ENCODE measurements at places on chromosomes 4 and X.

GRCh38 chr4:168880811-168881595, 129.1 kb downstream of the CBR4 start:
- no peak for DNase-seq

DNA sequence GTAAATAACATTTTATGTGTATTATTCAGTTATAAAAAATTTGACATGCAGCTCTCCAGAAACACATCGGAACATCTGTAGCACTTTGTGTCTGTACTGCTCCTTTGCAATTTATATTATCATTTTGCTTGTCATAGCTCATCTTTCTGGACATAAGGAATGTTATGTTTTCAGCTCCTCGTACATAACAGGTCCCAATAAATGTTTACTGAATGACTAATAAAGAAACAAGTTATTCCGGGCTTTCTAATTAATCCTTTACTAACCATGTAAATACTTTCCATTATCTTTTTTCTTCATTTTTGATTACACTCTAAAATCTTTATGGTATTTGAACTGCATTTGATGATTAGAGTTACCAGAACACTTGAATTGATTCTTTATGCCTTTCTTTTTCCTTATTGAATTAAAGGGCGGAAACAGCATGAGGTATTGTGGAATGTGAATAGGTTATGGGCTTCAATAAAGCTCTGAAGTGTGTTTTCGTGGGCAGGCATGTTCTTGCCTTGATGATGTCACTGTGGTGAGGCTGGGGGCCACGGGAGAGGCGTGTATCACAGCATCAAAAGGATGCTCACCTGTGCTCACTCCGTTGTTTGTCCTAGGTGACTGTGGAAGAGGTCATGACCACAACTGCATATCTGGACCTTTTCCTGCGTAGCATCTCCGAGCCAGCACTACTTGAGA, 131.6 kb downstream of the GATB start:
- DNase-seq = no peak

- DNase-seq = no peak
These were observed 195.0 kb upstream of the HS3ST1 start for GRCh38 chr4:11623726-11624037.

- no peak for DNase-seq
These were observed 347.8 kb upstream of the PITX2 start for GRCh38 chr4:110970642-110971041.

- no peak for DNase-seq
These were observed 1.4 kb upstream of the FAM53A start for GRCh38 chr4:1685235-1686150.

DNA sequence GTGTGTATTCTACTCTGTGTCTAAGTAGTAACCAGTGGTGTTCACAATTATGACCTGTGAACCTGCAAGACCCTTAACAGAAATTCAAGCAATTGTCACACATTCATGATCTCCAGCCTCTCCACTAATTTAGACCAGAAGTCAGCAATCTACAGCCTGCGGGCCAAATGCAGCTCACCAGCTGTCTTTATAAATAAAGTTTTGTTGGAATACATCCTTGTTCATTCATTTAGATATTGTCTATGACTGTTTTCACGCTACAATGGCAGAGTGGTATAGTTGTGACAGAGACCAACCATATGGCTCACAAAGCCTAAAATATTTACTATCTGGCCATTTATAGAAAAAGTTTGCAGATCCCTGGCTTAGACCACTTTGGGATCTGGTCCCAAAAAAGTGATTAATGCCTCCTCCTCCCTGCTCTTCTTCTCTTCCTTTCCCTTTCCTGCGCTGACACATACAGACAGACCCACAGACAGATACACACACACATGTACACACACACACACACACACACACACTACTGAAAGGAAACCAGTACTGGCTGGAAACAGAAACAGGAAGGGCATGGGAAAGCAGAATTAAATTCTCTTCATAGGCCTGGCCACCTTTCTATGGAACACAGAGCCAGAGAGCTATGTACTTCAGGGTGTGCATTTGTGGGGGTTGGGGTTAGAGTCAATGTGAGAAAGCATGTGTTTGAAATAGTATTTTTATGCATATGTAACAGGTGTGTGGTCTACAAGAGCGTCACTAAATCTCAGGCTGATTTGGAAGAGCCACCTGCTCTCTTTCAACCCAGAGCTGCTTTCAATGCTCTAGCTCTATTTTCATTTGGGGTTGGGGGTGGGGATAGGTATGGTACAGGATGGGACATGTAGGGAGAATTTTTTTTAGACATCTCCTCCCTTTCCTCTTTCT, 49.7 kb upstream of the TMEM164 start:
- DNase-seq = no peak

GRCh38 chrX:129695937-129696336, 41.2 kb upstream of the APLN start:
- no peak for DNase-seq

DNA sequence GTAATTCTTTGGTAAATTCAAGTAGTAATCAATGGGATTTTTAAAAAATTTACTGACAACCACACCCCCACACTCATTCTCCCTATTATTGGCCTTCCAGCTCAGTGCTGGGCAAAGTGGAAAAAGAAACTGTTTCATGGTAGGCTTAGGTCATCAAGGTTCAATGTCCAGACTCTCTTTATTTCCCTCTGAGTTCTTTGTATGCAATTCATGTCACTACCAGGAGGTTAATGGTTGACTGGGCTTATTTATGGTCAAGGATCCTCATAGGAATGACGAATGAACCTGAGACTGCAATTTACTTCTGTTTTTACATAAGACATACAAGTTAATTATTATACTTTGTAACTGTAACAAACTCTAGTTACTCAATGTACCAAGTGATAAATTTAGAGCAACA, 403.2 kb downstream of the KLHL13 start:
- DNase-seq = no peak

GRCh38 chr4:137611998-137612700, 79.9 kb upstream of the PCDH18 start:
- DNase-seq = no peak

- no peak for DNase-seq
These were observed 5.4 kb upstream of the CXCR3 start for GRCh38 chrX:71623714-71624113.

Measured in CD4-positive, alpha-beta T cell treated with Interleukin-15 for 4 hours (primary cell).